ENCODE measurements at places on chromosomes 3 and 15.

DNA sequence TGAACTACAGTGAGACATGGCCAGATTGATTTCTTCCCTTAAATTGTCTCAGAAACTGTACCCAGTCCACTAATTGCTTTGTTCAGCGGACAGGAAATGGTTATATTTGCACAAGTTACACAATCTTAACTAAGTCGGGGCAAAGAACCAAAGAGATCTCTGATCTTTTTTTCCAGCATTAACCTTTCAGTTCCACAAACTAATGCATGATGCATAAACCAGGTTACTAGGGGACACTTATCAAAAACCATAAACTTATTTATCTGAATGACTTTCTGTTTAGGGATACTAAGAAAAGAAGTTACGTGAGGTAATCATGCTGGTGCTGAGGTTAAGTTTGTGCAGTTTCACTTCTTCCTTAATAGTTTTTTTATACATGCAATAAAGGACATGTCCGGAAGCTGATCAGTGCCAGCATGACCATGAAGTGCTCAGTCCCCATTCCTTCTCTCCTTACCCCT is 22.4 kb downstream of the FNDC3B start:
- DNase-seq, result no peak

DNA sequence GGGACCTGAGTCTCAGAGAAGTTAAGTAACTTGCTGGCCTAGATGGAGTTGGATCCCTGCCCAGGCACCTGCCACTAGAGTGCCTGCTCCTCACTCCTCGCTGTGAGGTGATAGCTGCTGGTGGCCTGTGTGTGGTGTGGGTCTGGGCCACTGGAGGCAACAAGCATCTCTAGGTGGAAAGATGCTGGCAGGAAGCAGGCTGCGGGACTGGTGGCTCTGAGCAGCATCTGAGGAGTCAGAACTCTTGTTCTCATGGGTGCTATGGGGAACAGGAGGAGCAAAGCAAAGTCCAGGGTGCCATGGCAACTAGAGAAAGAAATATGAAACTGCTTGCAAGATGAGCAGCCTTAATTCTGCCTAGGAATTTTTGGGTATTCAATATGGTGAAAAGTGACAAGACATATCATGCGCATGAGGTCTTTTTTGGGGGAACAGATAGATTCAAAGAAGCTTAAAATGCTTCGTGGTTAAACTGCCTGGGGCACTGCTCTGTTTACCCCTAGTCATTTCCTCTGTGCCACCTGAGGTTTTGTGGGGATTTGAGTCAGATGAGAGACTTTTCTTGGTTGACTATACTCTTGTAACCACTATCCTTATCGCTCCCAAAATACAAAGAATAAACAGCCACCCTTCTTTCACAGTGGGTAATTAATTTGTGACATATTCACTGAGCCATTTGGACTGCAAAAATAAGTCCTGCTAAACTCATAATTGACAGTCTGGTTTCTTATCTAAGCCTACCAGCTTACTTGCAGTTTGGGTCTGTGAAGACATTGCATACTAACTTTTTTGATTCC is 50.3 kb downstream of the MED12L start:
- DNase-seq, result peak; percentile 25

- peak; percentile 55 for DNase-seq
These were observed 31.3 kb upstream of the SETMAR start for GRCh38 chr3:4271834-4272233.

- peak; percentile 88 for DNase-seq
These were observed 51.6 kb downstream of the LINGO1 start for GRCh38 chr15:77580996-77581682.

DNA sequence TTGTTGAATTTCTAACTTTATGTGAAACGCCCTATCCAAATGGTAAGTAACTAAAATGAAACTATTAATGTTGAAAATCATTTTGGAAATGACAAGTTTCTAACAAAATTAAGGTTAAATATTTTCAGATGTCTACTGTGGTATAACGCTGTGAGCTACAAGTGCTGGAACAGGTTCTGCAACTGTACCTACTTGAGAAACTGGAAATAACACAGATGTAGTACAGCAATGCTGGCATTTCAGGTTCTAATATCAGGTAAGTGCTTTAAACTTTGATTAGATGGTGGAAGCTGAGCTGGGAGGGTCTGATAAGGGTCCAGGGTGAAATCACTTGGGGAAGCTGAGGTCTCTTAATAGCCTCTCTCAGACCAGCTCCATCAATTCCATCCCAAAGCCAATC is 315.1 kb downstream of the STXBP5L start:
- no peak for DNase-seq

DNA sequence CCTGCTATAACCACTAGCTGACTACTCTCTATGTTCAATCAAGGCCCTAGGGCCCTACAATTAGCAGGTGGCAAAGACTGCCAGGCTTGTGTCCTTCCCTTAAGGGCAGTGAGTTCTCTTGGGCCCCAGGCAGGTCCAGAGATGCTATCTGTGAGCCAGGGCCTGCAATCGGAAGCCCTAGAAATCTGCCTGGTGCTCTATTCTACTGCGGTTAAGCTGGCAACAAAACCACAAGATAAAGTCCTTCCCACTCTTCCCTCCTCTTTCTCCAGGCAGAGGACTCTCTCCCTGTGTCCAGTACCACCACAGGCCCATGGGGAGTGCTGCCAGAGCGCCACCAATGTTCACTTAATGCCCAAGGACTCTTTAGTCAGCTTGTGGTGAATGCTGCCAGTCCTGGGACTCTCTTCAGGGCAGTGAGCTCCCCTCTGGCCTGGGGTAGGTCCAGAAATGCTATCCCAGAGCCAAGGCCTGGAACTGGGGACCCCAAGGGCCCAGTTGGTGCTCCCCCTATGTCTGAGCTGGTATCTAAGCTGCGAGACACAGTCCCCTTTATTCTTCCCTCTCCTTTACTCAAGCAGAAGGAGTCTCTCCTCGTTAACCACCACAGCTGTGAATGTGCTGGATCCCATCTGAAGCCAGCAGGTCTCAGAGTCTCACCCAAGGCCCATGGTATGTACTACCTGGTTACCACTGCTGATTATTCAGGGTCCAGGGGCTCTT is 34.7 kb downstream of the XXYLT1 start:
- no peak for DNase-seq

DNA sequence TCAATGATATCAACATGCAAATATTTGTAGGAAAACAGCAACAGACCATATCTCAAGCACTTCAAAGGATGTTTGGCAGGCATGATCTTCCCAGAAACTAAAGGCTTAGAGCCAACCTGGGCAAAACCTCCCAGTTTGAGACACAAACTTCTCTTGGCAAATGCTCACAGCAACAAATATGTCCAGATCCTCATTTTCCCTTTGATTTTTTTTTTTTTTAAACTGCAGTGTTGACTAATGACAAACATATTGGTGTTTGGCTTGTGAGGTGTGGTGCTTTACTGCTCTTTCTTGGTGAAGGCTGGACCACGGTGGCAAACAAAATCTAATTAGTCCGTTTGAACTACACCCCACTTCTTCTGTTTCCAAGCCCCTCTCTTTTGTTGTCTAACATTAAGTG is 87.2 kb downstream of the EBLN2 start:
- DNase-seq, result no peak

DNA sequence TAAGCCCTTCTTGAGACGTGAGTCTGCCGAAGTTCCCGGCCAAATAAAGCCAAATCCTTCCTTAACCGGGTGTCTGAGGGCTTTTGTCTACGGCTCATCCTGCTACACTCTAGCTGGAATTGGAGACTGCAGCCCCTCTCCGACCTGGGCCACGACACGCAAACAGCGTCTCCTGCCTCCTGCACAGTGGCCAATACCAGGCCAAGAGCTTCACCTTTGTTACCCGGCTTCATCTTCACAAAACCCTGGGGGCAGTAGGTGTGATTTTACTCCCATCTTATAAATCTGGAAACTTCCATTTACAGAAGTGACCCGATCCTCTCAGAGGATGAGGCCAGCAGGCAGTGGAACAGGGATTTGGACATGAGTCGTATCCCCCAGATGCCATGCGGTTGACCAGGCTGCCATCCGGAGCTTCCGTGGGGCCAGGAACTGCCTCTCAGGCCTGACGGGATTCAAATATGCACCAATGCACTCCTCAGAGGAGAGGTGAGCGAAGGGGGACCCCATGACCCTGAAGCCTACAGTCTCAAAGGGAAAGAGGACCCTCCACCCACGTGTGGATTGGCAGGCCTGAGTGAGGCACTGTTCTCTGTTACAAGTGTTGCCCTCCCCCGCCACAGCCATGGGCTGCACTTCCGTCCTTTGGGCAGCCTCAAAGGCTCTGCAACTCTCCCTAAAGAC is 53.2 kb upstream of the KLF13 start:
- DNase-seq, result no peak

- no peak for DNase-seq
These were observed 508.8 kb downstream of the RBMS3 start for GRCh38 chr3:29789686-29790085.

- no peak for DNase-seq
These were observed 560.3 kb upstream of the NR2F2 start for GRCh38 chr15:95770196-95770595.

- no peak for DNase-seq
These were observed 139.6 kb downstream of the LRRK1 start for GRCh38 chr15:101058735-101059134.

GRCh38 chr3:180684807-180685206 is 5.5 kb upstream of the CCDC39 start:
- DNase-seq, result no peak

DNA sequence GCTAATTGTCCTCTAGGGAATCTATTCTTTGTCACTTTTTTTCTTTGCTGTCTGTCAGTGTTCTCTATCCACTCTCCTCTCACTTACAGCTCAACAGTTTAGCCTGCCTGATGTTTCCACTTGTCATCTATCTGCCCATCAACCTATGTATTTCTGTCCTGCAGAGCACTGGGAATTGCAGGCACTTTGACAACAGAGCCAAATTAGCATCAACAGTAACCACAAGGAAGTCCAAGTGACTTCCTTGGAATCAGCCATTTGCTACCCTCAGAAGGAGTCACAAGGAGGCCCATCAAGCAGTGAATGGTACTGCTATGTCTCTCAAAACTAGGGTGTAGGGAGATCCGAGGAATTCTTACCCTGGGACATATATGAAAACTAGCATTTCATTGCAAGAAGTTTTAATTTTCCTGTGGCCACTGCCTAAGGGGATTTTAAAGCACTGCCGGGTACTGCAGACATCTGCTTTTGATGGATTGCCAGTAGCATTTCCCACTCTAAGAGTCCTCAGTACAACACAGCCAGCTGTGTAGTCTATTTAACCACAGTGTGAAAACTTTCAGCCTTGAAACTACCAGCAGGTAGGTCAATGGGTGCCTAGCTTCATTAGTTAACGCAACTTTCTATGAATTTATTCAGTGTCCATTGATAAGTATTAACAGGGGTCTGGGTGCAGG is 898.8 kb downstream of the NTRK3 start:
- DNase-seq, result peak; percentile 17

DNA sequence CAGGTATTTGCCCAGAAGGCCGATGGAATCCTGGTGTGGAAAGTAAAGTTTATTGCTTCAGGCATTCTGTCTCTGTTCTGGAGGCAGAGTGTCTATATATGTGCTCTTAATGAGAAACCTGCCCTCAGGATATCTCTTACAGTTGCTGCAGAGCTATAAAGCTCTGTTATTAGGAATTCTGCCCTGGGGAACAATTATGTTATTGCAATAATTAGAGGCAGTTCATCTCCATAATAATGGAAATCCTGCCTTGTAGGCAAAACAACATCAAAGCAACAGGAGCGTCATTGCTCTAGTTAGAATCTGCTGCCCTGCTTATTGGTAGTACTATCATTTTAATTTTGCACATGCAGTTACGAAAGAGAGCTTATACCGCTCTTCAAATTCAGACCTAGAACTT is 175.6 kb downstream of the IL5RA start:
- no peak for DNase-seq

- DNase-seq, result no peak
These were observed 1037.3 kb downstream of the SI start for GRCh38 chr3:164040991-164041390.

DNA sequence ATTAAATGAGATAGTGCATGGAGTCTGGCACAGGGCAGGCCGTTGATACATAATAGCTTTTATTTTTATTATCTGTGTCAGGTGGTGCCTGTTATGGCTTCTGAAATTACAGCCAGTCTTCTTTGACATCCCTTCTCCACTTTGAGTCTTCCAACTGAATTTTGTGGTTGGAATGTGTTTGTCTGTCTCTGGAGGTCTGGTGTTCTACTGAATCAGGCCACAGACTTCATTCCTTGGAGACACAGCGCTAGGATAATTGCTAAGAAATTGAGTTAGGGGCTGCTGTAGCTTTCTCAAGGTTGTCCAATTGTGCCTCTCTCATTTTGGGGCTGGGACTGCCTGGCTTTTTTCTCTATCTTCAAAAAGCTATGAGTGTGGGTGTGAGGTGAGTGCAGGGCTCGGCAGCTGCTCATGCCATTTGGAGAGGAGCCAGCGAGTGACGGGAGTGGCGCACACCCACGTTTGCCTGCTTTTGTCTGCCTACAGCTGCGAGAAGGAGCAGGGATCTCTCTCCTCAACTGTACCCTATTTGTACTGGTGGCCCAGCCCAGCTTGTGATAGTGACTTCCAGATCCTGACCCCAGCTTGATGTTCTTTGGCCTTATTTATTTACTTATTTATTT is 49.8 kb upstream of the SYN2 start:
- DNase-seq, result peak; percentile 47

- DNase-seq, result peak; percentile 86
These were observed 18.7 kb upstream of the GK5 start for GRCh38 chr3:142244056-142244455.
